ENCODE measurements at places on chromosomes 6 and 20.
A peak's percentile ranks its signal among the peaks of the same experiment; 100 is the strongest.

GRCh38 chr6:68738039-68738438 is 103.0 kb downstream of the ADGRB3 start:
- no peak for DNase-seq

DNA sequence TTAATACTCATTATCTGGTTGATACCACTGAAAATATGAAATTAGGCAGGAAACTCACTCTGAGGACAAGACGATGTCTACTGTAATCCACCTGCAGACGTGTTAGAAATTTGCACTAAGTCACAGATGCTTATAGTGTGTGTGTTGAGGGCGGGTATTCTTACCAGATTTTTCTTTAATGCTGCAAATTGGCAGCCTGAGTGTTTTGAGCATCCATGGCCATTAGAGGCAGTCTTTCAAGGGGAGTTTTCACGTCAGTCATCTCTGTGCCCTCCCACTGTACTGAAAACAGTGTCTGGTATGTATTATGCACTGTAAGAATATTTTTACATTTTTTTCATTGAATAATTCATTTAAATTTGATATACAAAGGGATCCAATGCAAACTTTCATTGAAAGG is 266.5 kb upstream of the QKI start:
- no peak for DNase-seq

GRCh38 chr6:9520417-9521151 is 894.3 kb downstream of the TFAP2A start:
- DNase-seq, result no peak

GRCh38 chr6:156886409-156886808 is 109.2 kb downstream of the ARID1B start:
- peak; percentile 60 for DNase-seq

DNA sequence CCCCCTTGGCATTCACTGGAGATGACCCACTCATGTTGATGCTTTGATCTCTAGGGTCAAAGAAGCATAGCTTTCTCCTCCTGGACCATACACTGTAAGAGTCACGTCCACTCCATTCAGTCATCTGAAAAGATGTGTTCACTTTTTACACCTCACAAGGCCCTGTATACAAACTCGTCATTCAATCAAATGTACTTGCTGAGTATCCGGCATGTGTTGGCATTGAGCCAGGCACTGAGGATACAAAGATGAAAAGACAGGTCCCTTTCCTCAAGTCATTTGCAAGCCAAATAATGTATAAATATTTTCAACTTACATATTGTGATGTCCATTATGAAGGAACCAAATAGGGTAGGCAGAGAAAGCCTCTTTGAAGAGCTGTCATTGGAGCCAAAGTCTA is 32.6 kb upstream of the CSNK2A1 start:
- no peak for DNase-seq

GRCh38 chr20:38203337-38203980 is 38.4 kb upstream of the TGM2 start:
- DNase-seq, result no peak

GRCh38 chr6:75893058-75893775 is 144.2 kb downstream of the MYO6 start:
- DNase-seq, result peak; percentile 64

- no peak for DNase-seq
These were observed 33.7 kb upstream of the MYLIP start for GRCh38 chr6:16095180-16095579.

GRCh38 chr6:115360602-115361325 is 699.9 kb downstream of the FRK start:
- no peak for DNase-seq

GRCh38 chr20:48791666-48792071 is 36.1 kb downstream of the PREX1 start:
- DNase-seq, result no peak

- DNase-seq, result no peak
These were observed 659.4 kb downstream of the RFPL4B start for GRCh38 chr6:113006494-113006893.

DNA sequence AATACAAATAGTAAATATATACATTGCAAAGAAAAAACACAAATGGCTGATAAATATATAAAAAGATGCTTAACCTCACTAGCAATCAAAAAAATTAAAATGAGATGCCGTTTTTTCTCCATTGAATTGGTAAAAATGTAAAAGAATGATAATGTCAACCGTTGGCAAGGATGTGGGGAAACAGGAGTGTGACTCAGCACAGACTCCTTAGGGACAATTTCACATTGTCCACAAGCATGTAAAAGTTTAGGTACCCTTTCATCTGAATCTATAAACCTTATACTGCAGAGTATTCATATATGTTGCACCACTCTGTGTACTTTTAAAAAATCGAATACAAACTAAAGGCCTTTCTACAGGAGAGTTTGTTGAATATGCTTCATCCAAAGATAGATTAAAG is 143.1 kb upstream of the RREB1 start:
- no peak for DNase-seq

- no peak for DNase-seq
These were observed 148.4 kb downstream of the AKAP7 start for GRCh38 chr6:131283466-131284175.

DNA sequence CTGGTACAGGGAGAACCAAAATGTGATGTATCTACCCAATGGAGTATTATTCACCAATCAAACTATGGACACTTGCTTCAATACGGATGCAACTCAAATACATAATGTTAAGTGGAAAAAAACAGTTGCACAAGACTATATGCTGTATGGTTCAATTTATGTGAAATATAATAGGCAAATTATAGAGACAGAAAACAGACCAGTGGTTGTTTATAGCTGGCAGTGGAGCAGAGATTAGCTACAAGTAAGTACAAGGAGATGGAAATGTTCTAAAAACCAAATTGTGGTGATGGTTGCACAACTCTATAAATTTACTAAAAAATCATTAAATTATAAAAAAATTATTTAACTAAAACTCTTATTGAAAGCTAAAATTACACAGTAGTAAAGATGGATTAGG is 113.2 kb downstream of the PRDM1 start:
- no peak for DNase-seq

- no peak for DNase-seq
These were observed 9.3 kb upstream of the ARID1B start for GRCh38 chr6:156767603-156768467.

- DNase-seq, result peak; percentile 52
These were observed 30.4 kb downstream of the KCNQ2 start for GRCh38 chr20:63442100-63442493.

DNA sequence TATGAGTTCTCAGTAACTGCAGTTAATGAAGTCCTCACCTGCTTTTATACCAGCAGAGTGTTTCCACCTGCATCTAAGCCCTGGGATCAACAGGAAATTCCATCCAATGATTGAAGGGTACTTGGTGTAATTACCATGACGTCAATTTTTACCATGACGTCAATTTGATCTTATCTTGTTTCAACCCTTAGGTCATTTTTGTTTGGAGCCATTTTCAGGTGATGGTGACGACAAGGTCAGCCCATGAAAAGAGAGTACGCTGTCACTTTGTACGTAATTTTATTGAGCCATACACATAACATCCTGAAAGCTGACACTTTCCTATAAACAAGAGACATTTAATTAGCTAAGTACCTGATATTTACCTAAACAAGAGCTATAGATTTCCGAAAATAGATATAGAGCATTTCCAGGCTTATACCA is at the start of gene CGA:
TSS of gene CGA (minus strand) at position 20 of the 423 bp plus-strand sequence. CDS start 6,906 bp downstream, outside the sequence.
- no peak for DNase-seq

- peak; percentile 74 for DNase-seq
These were observed 43.2 kb upstream of the FNDC1 start for GRCh38 chr6:159125951-159126352.

DNA sequence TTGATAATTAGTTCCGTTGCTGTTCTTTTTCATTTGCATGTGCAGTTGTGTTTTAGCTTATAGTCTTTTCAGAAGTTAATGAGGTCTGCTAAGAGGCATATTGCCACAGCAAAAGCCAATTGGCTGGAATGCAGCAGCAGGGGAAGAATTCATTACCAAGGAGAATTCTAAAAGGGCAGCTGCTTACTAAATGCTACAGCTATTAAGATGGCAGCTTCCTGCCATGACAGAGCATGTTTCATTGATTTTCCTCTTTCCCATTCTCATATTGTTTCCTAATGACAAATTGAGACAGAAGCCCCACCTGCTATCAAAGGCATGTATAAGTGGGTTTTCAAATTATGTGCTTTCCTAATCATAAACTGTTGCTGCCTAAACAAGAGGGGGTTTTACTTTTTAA is 66.6 kb downstream of the CLVS2 start:
- no peak for DNase-seq

DNA sequence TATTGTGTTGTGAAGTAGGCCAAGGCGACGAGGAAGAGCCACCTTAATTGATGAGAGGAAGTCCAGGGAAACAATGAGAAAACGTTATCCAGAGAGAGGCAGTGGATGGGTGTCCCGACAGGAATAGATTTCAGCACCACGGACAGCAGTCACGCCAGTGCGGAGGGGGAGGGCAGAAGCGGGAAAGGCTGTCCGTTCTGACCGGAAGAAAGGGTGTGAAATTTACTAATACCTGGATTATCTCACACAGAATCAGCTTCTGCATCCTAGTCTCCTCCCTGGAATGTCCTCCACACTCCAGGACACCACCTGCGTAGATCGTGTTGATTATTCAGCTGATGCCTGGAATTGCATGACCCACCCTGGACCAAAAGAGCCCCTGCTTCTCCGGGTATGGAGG is 7.4 kb upstream of the BPIFA3 start:
- peak; percentile 70 for DNase-seq

- DNase-seq, result no peak
These were observed 731.6 kb upstream of the GJE1 start for GRCh38 chr6:141401168-141401567.

DNA sequence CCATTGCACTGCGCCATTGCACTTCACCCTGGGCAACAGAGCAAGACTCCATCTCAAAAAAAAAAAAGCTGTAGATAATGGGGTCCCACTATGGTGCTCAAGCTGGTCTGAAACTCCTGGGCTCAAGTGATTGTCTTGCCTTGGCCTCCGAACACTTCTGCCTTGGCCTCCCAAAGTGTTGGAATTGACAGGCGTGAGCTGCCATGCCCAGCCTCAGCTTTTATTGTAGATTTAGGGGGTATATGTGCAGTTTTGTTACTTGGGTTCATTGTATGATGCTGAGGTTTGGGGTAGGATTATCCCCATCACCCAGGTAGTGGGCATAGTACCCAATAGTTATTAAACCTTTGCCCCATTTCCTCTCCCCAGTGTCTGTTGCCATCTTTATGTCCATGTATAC is 11.4 kb downstream of the HSPA1B start:
- DNase-seq, result no peak

DNA sequence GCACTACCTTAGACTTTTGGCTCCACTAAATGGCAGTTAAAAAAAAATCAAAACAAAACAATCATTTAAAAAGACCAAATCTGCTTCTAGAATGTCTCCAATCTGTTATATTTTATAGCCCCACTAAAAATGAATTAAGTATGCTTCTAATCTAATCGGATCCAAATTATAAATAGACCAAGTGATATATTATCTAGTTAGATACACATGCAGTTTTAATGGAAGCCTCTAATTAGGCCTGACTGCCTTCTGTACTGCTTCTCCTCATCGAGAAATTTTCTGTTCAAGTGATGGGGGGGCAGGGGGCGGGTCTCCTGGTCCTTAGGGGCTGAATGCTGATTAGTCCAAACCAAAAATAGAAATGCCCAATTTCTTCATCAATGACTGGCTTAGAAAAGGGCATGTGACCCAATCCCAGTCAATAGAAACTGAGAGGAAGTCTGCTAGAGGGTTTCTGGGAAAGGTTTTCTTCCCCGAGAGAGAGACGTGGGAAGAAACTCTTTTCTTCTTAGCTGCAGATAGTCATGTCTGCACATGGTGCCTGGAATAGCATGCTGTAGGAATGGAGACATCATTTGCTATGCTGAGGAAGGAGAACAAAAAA is 6.9 kb downstream of the SESN1 start:
- peak; percentile 24 for DNase-seq

- DNase-seq, result peak; percentile 68
These were observed 650 bp downstream of the DCBLD1 start for GRCh38 chr6:117483004-117483644.

DNA sequence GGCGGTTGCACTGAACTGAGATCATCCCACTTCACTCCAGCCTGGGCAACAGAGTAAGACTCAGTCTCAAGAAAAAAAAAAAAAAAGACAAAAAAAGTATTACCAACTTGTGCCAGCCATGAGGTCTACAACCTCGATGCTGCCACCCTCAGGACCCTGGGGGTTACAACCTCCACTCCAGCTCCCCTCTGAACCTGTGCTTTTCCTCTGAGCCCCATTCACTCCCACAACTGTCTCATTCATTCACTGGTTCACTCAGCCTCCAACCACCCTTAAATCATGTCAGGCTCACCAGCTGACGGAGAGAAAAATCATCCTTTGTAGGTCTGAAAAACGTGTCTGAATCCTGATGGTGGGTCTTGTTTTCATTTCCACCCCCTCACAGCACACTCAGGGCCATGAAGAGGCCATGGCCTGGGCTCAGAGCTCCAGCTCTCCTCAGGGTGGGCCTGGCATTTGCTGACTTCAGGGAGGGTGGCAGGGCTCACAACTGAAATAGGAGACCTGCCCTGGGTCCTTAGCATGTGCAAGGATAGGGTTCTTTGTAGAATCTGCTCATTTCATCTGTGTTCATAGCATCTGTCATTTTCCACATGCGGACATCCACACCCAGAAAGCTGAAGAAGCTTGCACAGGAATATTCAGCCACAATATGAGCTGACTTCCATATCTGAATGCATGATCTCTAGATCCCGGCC is 1.9 kb upstream of the ULBP1 start:
- DNase-seq, result no peak

DNA sequence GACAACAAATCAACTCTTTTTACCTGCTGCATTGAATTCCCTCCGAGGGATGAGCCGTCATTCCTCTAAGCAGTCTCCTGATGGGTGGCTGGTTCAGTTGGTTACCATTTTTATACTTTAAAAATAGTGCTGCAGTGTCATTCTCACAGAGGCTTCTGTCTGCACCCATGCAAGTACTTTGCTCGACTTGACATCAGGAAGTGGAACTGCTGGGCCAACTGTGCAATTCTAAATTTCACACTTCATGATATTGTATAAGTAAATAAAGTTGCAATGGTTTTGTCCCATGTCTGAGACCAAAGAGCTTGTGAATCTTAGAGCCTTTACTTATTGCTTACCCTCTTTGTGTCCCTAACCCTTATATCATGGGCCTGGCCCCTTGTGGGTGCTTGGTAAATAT is 2.5 kb downstream of the BTN3A1 start:
- DNase-seq, result peak; percentile 24

GRCh38 chr20:9270831-9271230 is 201.9 kb downstream of the PLCB4 start:
- no peak for DNase-seq

DNA sequence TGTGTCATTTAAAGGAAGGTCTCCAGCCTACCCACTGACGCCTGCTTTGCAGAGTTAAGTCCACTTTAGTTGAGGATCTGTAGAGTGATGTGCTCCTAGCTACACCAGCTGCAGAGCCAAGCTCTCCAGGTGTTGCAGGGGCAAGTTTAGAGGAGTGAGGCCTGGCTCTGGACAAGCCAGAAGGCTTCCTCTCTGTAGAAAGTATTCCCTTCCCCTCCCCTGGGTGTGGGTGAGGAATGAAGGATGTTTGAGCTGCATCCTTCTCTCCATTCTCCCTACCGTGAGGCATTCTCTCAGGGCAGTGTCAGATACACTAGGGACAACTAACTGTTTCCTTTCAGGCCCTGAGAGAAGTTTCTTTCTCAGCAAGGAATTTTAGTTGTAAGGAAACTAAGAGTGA is 66.5 kb downstream of the ELOVL5 start:
- DNase-seq, result no peak

All from suppressor macrophage treated with lipopolysaccharide for 4 hours (primary cell).